ENCODE measurements at places on chromosomes 7 and 10.

DNA sequence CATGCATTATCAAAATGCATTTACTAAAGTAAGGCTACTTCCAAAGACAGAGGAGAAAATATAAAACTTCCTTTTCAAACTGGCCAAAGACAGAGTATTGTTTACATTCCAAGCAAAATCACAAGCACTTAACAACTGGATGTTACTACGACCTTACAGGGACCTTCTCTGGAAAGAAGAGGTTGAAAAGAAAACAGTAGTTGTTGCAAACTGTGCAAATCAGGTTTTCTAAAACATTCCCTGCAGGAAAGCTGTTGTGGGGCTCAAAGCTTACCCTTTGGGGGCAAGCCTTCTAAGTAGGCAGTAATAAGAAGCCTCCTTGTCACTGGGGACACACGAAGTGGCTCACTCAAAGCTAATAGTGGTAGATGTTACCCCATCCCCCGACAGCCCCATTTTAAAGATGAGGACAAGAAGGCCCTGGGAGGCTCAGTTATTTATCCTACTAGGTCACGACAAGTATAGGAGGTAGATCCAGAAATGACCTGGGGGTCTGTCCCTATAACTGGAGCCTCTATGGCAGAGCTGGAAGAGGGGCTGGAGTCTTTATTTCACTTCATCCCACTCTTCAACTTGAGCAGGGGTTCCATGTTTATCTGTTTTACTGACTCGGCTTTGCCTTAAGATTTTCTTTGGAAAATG, 46.6 kb downstream of the ATXN7L1 start:
- DNase-seq: peak; percentile 30

- DNase-seq: no peak
Observed at GRCh38 chr10:12319076-12319475, 30.3 kb upstream of the CAMK1D start.

DNA sequence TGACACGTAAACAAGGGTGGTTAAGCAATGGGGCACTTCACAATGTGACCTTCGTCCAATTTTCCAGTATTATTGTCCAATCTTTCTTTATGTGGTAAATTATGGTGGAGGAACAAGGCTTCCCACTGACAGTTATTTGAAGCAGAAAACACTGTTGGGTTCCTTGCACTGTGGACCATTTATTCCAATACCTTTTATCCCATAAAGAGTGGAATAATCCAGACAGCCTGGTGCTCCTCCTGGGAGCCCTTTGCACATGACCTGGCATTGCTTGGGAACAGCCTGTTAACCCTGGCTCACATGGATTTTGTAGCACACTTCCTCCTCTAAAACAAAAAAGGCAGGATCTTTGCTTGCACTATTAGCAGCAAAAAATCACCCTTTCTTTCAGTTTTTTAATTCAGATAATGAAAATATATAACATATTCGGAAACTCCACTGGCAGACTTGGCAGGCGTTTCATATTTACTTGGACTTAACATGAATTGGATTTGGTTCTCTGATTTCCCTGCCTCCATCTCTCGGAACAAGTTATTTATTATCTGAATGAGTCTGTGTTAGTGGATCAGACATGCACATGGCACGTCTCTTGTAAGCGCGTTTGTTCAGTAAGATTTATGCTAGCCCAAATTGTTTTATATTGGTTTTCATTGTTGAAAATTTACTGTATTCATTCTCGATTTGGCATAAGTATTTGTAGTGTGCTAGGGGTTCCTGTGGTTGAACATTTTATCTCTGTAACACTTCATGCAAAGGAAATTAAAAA, 59.3 kb downstream of the BMPER start:
- no peak for DNase-seq

- DNase-seq: peak; percentile 94
Observed at GRCh38 chr10:77179015-77179695, 458.5 kb downstream of the KCNMA1 start.

DNA sequence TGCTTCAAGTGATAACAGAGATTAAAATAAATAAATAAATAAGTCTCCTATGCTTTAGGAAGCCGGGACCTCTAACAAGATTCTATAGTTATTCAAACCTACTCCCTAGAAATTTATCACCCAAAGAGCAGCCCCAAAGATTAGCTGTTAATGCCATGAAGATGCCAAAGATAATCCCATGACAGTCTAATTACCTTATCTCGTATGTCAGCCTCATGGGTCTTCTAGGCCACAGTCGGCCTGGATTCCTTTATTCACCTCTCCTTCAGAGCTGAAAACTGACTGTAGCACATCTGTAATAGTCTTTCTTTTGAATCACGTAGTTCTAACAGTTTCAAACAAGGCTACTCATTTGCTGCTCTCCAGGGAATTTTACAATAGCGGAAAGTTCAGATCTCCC, 24.2 kb downstream of the COL1A2 start:
- DNase-seq: no peak

DNA sequence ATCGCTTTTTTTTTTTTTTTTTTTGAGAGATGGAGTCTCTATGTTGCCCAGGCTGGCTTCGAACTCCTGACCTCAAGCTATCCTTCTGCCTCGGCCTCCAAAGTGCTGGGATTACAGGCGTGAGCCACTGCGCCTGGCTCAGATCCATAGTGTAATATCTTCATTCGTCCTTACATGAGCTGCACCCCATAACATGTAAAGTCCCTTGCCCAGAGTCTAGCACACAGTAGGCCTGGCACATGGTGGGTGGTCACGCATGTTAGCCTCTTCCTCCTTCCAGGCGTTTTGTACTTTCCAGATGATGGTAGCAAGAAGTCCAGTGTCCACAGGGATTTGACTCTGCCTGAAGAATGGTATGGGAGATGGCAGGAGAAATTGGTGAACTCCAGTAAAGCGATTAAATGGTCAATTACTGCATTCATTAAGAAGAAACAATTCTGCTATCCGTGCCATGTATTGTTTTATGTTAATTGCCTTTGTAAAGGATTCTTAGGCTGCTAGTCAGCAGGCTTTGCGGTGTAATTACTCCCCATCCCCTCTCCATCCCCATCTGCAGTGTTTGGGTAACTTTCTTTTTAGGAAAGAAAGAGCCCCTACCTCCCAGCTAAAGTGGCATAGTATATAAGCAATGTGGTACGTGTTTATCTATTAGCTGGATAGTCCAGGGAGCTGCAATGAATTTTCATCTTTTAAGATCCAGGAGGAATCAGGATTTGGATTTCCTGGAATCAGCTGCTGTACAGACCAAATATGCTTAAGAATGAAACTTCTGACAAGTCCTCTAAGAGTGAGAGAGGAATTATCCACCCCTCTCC, 1.2 kb downstream of the TPST1 start:
- no peak for DNase-seq

DNA sequence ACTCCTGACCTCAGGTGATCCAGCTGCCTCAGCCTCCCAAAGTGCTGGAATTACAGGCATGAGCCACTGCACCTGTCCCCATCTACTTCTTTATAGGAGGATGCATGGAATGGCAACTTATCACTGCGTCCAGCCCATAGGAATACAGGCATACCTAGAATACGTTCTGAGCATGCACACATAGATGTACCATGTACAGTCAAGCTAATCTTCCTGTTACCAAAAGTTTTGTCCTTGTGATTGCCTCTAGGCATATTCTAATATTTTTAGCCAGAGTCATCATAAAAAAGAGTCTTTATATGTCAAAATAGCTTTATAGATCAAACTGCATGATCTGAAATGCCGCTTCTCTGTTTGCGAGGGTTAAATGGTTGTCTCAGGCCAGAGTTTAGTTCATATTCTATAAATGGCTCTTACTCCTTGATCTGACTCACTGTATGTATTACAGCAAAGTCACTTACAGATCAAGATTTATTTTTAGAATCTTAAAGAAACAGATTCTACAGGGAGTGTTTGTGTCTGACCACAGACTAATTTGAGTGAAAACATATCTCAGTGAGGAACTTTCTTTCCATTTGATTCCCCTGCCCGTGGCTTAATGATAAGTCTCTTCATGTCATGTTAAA, 210.9 kb downstream of the CREB5 start:
- DNase-seq: peak; percentile 35

- DNase-seq: no peak
Observed at GRCh38 chr10:44805466-44806210, 105.5 kb upstream of the TMEM72 start.

- peak; percentile 98 for DNase-seq
Observed at GRCh38 chr7:44639671-44640321, 33.4 kb downstream of the OGDH start.

DNA sequence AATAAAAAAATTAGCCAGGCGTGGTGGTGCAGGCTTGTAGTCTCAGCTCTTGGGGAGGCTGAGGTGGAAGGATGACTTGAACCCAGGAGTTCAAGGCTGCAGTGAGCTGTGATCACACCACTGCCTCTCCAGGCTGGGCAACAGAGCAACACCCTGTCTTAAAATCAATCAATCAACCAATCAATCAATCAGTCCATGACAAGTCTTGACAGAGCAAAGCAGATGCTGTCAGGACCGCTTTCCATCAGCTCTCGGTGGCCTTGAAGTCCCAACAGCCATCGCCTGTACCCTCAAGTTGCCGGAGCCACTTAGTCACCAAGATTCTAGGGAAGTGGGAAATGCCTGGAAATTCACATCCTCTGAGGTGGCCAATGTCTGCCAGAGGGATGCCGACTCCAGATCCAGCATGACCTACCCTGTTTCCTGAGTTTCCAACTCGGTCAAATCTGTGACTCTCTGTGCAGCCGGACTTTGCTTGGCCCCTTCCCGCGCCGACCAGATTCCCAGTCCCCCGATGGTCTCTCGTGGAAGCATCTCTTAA, 871 bp upstream of the CCL24 start:
- DNase-seq: peak; percentile 82

- no peak for DNase-seq
Observed at GRCh38 chr10:133359972-133360610, 2.3 kb upstream of the FUOM start.

DNA sequence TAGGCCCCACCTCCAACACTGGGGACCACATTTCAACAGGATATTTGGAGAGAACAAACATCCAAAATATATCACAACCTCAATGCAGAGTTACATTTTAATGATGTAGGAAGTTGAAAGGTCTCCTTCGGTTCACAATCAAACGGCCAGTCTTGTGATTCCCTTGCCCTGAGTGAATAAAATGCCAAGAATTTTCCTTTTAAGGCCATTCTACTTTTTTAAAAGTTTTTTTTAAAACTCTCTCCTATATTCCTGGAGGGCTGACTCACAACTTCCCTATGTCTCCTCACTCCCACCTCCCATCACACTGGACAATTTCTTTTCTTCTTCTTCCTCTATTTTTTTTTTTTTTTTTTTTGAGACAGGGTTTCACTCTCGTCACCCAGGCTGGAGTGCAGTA, 693.6 kb upstream of the AUTS2 start:
- DNase-seq: peak; percentile 37

- DNase-seq: peak; percentile 81
Observed at GRCh38 chr7:104137971-104138370, 69.8 kb downstream of the ORC5 start.

DNA sequence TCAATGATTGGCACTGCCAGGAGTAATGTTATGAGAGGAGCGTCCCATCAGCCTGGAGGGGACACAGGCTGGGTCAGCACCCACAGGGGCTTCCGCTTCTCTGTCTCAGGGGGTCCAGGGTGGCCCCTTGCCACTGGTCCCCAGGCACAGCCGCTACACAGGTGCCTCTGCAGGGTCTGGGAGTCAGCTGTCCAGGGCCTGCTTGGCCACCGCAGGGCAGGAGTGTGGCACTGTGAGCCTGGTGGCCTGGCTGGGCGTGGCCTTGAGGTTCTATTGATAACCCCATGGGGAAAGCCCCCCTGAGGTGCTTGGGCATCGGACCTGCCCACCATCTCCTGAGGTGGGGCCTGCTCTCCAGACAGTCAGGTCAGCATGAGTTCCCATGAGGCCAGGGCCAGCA, 136.6 kb downstream of the LHPP start:
- DNase-seq: no peak

DNA sequence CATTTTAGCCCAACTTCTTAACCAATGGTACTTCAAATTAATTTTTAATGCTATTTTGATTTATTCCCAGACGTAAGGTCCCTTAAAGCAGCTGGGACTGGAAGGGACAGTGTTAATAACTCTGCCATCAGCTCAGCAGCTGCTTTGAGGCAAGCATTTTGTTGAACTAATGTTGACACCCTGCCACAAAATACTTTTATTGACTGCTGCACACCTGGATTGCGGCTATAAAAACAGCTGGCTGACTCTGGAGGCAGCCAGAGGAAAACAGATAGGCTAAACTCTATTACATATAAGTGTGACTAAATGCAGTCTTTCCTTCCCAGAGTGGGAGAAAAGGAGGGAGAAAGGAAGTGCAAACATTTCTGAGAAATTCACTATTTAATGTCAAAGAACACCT, 77.6 kb downstream of the ETV1 start:
- DNase-seq: no peak

DNA sequence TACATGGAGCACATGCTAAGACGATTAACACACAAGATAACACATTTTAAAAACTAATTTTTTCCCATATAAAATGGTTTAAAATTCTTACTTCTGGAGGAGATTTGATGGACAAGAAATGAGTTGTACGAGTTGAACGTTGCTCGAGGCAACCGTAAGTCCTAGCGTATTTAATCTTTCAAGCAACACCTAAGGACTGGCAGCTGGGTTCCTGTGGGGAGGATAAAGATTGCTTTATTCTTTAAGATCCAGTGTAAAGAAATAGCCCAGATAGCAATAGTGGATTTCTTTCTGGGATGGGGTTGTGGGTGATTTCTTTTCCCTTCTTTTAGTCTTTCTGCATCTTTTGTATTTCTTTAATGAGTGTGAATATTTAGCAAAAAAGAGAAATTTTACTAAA, 9.8 kb downstream of the TBXAS1 start:
- DNase-seq: no peak

DNA sequence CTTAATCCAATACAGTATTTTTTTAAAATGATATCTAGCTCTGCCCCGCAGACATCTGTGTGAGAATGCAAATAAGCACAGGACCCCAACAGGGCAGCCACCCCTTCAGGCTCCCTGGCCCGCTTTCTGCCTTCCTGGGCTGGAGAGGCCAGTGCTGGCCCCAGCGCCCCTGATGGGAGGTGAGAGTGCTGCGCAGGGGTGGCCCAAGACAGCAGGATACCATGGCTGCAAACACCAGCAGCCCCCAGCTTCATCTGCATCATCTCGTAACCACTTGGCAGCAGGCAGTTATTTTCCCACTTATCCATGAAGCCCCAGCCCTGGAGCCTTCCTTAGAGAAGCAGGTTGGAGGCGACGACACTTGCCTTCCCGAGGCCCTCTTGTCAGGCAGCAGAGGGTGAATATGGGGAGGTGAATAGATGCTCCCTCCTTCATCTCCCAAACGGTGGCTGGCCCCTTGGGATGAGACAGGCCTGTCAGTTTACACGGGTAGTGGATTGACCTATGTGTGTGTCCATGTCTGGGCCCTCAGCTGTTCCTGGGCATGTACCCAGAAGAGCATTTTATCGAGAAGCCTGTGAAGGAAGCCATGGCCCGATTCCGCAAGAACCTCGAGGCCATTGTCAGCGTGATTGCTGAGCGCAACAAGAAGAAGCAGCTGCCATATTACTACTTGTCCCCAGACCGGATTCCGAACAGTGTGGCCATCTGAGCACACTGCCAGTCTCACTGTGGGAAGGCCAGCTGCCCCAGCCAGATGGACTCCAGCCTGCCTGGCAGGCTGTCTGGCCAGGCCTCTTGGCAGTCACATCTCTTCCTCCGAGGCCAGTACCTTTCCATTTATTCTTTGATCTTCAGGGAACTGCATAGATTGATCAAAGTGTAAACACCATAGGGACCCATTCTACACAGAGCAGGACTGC, 71.2 kb downstream of the ALOX5 start:
- no peak for DNase-seq
